ENCODE measurements at places on chromosomes 3 and 15.

DNA sequence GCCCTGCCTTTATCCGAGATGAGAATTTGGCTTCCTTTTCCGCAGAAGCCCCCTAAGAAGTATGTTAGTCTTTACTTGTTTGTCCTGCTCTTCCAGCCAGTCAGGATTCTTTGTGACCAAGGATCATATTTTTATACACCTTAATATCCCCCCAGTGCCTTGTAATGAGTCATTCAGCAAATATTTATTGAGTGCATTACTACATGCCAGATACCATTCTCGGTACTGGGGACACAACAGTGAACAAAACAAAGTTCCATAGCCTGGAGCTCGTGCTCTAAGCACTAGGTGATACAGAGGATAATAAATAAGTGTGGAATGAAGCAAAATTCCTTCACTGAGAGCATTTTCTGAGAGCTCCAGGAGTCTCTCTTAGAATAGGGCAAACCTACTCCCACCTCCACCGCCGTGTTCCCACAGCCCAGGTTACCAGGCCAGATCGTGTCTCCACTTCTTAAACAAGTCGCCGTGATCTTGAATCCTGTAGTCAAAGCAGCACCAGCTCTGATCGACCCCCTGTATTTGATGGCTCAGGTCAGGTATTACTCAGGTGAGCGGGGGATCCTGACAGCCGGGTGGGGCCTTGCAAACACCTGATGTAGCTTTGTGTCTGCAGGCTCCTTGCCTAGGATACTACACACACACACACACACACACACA, 18.5 kb downstream of the TTC21A start:
- DNase-seq: no peak

- no peak for DNase-seq
Measured at GRCh38 chr3:100106531-100107141, 7.7 kb downstream of the FILIP1L start.

GRCh38 chr3:65685621-65686235, 353.0 kb downstream of the MAGI1 start:
- DNase-seq: no peak

DNA sequence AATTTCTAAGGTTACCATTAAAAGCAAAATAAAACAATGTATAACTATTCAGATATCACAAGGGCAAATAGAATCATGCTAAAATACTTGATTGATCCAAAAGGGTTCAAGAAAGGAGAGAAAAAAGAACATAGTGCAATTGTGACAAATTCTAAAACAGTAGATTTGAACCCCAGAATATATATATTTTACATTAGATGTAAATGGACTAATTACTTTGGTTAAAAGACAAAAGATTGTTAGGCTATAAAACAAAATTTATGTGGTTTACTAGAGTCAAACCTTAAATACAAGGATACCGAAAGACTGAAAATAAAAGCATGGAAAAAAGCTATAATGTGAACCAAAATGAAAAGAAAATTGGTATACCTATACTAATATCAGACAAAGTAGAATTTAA, 129.3 kb downstream of the ADAMTSL3 start:
- no peak for DNase-seq

GRCh38 chr3:188348435-188349244, 194.7 kb downstream of the LPP start:
- DNase-seq: no peak

GRCh38 chr3:160607826-160608225, 42.5 kb upstream of the KPNA4 start:
- DNase-seq: no peak

DNA sequence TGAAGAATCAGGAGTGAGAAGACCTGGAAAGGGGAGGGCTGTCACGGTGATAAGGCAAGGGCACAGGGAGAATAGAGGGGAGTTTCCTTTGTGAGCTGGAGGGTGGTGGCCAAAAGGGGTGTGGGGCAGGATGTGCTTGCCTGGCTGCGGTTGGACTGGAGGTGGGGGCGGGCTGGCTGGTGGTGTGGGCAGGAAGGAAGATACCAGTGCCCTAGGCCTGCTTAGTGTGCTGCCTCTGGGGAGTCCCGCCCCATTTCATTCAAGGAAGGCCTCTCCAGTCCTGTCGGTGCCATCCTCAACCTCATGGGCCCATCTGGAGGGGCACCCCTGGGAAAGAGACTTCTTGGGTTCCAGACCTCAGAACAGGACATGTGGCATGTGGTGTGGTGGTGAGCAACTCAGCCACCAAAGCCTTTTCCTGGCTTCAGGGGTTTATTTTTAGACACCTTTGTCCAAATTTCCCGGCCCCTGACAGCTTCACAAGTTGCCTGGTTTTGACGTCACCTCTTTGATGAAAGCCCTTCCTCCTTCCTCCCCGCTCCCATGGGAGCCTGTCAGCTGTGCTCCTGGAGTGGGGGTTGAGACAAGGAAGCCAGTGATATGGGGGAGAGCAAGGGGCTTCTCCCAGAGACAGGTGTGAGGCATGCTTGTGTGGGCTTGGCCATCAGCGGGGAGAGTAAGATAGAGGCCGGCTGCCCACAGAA, 15.6 kb downstream of the TEX264 start:
- peak; percentile 68 for DNase-seq

GRCh38 chr3:157104521-157104920, 55.4 kb downstream of the CCNL1 start:
- DNase-seq: no peak

DNA sequence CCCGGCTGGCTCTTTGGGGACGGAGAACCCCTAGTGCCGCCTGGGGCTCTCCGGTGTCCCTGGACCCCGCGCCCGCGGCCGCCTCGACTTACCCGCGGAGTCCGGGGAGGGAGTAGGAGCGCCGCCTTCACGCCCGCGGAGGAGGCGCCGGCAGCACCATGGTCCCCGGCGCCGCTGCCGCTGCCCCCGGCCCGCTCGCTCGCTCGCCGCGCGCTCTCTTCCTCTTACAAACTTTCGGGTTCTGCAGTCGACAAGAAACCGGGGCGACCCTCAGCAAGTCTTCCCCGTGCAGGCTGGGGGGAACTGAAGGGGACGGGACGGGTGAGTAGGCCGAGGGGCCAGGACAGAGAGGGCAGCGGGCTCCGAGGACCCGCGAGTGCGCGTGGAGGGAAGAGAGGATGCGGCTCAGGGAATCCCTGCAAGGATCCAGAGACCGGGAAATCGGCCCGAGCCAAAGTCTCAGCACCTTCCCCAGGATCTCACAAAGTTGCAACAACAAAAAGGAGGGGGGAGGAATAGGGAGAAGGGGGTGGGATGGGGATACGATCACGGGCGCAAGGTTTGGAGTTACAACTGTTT, 2.0 kb downstream of the FOXP1 start:
- peak; percentile 38 for DNase-seq

DNA sequence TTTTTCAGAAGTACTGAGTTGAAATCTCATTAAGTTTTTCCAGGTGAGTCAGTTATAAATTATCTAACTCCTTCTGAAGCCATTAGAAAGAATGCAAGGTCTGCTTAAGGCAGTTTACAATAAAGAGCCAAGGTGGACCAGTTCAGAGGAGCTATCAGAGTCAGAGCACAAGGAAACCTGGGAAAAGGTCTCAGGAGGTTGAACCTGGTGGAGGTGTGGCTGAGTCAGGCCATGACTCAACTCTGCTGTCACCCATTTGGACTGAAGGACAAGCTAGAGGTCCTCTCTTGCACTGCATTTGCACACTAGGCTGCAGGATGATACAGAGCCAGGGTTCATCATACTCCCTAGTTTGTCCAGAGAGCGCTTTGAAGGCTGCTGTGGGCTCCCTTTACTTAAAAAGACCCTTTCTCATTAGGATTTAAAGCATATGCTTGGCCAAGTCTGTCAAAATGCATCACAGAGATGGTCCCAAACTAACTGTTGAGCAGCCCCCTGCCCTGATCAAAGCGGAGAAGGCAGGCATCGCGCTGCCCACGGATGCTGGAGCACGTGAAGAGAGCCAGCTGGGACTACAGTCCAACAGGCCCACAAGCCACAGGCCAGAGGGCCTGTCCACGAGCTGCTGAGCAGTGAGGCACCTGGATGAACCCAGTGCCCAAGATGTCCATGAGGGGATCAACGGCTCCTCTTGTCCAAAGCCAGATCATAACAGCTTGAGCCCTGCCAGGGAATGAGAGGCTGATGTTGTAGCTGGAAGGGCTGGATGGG, 26.0 kb upstream of the MRPS22 start:
- DNase-seq: no peak

- DNase-seq: no peak
Measured at GRCh38 chr3:188442430-188442829, 288.5 kb downstream of the LPP start.

- DNase-seq: no peak
Measured at GRCh38 chr15:63460210-63461155, 43.9 kb upstream of the USP3 start.

DNA sequence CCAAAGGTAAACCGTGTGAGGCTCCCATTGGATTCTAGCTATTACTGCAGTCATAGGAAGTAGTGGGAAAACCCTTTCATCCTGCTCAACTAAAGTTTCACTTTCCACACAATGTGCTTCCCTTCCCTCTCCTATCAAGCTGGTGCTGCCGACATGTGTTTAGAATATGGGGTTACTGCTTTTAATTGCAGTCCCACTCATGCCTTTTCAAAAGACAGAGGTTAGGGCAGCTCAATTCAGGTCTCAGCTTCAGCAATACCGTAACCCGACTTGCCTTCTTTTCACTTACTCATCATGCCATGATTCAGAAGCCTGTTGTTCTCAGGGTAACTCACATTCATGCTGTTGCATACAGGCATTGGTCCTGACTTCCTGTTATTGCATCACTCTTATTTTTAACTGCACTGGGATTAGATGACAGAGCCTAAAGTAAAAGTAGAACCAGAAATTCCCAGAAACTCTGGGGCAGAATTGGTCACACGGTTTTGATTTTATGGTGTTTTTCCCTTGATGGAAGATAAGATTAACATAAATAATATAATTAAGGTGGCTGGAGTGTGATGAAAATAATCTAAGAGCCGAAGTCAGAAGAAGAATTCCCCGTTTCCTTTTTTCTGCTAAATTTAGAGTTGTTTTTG, 45.7 kb downstream of the C2CD4B start:
- DNase-seq: no peak

DNA sequence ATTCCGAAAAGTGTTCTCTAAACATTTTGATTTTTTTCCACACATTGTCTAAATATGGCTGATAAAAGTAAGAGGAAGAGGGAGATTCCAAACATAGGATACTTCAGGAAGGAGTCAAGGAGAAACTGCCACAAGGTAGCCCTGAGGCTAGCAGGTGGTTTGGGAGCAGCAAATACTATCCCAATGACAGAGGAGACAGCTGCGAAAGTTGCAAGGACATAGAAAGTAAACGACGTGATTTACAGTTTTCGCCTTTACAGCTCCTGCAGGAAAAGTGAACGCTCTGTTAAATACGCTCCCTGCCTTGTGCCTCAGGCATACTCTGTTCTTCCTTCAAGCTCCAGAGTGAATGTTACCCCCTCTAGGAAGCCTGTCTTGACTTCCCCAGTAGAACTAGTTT, 3.7 kb upstream of the FETUB start:
- DNase-seq: no peak

GRCh38 chr3:186374376-186374775, 12.3 kb upstream of the DGKG start:
- DNase-seq: no peak

DNA sequence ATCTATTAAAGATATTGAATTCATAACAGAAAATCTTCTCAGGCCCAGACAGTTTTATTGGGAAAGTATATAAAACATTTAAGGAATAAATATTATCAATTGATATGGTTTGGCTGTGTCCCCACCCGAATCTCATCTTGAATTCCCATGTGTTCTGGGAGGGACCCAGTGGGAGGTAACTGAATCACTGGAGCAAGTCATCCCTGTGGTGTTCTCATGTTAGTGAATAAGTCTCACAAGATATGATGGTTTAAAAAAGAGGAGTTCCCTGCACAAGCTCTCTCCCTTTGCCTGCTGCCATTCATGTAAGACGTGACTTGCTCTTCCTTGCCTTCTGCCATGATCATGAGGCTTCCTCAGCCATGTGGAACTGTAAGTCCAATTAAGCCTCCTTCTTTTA, 160.5 kb downstream of the ANO10 start:
- DNase-seq: no peak

- peak; percentile 37 for DNase-seq
Measured at GRCh38 chr3:192892981-192893700, 24.5 kb downstream of the MB21D2 start.

DNA sequence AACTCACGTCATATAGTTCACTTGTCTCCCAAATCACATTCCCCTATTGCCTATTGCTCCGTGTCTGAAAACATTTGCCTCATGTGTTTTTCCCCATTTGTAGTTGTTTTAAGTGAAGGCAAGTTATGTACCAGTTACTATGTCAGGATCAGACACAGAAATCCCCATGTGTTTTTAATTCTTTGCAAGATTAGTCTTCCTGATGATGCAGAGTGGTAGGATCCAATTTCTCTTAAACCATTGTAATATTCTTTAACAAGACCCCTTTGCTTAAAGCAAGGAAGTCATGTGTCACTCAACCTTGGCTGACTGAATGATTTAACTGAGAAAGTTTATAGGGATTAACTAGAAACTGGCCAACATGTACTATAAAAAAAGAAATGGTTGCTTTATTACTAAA, 164.4 kb downstream of the OPA1 start:
- no peak for DNase-seq

GRCh38 chr3:192091831-192092230, 630.9 kb downstream of the PYDC2 start:
- DNase-seq: no peak

DNA sequence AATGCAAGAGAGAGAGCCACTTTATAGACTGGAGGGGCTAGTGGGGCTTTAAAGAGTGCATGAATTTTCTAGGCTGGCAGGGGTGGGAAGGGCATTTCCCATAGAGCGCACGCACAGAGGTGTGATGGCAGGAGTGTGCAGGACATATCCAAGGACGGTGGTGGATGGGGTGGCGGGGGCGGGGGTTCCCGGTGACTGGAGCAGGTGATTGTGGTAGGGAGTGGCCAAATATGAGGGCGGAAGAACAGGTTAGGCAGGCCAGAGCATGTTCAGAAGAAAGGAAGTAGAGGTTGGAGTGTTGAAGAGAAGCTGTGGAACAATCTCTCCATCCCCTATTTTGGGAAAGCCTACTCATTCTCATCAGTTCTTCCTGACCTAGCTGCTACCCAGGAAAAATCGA, 18.1 kb downstream of the FAM81A start:
- no peak for DNase-seq

- no peak for DNase-seq
Measured at GRCh38 chr15:95291898-95292472, 1038.5 kb upstream of the NR2F2 start.

DNA sequence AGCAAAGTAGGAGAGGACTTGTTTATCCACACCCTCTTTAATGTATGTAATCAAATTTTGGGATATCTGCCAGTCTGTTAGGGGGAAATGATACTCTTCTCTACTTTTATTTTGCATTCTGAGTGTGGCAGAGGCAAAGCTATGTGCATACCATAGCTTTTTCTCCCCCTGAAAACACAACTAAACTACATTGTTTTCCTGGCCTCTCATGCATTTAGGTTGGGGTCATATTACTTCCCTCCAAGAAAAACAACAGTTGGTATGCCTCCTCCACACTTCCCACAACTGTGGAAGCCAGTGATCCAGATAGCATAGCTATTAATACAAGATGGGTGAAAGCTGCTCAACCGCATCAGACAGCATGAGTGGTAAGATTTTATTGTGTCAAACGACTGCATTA, 6.9 kb downstream of the RPL15 start:
- no peak for DNase-seq
